ENCODE measurements at places on chromosomes 1 and 21. TPM values are rescaled to one million over a fixed set of nuclear protein-coding genes. Genes with fewer than 3 reads are reported as not detected.

- peak overlapping the region; percentile 92 for H3K27ac ChIP-seq
- peak; percentile 98 for DNase-seq
These were observed 35.5 kb downstream of the AHDC1 start for GRCh38 chr1:27568300-27569087.

DNA sequence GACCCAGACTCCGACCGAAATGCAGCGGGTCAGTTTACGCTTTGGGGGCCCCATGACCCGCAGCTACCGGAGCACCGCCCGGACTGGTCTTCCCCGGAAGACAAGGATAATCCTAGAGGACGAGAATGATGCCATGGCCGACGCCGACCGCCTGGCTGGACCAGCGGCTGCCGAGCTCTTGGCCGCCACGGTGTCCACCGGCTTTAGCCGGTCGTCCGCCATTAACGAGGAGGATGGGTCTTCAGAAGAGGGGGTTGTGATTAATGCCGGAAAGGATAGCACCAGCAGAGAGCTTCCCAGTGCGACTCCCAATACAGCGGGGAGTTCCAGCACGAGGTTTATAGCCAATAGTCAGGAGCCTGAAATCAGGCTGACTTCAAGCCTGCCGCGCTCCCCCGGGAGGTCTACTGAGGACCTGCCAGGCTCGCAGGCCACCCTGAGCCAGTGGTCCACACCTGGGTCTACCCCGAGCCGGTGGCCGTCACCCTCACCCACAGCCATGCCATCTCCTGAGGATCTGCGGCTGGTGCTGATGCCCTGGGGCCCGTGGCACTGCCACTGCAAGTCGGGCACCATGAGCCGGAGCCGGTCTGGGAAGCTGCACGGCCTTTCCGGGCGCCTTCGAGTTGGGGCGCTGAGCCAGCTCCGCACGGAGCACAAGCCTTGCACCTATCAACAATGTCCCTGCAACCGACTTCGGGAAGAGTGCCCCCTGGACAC is 534 bp downstream of the C1orf56 start:
- H3K27ac ChIP-seq = peak overlapping the region; percentile 89
- DNase-seq = peak; percentile 67
- H3K4me3 ChIP-seq = peak overlapping the region; percentile 83
- H3K27me3 ChIP-seq = no peaks in the 10 kb centered on the region

DNA sequence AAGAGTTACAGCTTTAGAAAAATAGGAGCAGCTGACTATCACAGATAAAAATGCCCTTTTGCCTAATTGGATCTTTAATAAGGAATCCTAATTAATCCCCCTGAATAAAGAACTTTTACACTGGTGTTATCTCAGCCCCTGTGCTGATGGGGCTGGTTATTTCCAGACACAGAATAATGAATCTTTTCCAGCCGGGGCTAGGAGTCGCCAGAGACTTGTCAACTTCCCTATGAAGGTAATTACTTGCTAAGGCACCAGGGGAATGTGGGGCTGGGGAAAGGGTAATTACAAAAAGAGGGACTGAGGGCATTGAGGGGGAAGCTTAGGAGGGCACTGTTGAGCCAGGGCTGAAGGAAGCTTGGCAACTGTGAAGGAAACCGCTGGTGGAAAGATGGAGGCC is 34.5 kb downstream of the HMGB4 start:
- no peak for DNase-seq
- H3K27me3 ChIP-seq = no peaks in the 10 kb centered on the region
- no peaks in the 10 kb centered on the region for H3K36me3 ChIP-seq

DNA sequence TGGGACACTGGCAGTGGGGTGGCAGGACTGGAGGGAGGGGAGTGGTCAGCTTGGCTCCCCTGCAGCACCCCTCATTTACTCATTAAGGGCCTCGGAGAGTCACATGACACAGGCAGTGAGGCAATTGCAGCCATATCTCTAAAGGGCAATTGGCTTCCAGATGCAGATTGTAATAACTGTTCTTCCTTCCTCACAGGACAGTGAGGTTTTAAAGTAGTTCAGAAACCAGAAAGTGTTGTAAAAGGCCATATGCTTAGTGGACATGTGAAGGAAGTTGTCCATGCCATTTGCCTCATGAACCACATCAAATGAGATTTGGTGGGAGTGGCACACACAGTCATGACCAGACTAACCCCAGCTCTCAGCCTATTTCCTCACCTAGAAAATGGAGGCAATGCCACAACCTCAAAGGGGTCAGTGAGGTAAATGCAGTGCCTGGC is 11.1 kb downstream of the MTX1 start:
- H3K4me3 ChIP-seq = peak overlapping the region; percentile 45
- H3K27me3 ChIP-seq = no peaks in the 10 kb centered on the region
- H3K27ac ChIP-seq = peak overlapping the region; percentile 1
- DNase-seq = no peak
- H3K36me3 ChIP-seq = no peaks in the 10 kb centered on the region
- no peaks in the 10 kb centered on the region for H3K4me1 ChIP-seq

DNA sequence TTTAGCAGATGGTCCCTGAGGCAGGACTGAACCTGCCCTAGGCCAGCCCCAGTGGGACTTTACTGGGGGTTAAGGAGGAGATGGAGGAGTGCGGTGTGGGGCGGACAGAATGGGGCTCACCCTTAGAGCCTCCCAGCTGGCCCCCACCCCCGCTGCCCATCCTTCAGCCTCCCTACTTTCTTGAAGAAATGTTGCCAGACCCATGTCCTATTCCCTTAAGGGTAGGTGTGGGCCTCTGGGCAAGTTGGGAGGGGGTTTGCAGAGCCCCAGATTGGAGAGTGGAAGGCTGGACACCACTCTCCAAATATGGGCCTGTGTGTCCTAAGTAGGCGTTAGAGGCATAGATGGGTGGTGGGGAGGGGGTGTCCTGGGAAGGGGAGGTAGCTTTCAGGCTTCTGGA is 19.2 kb upstream of the EPS8L3 start:
- no peaks in the 10 kb centered on the region for H3K27me3 ChIP-seq
- H3K27ac ChIP-seq = peak overlapping the region; percentile 83
- H3K4me1 ChIP-seq = peaks cover 6% of the 10 kb centered on the region

GRCh38 chr1:200213392-200213791 is 185.9 kb downstream of the NR5A2 start:
- no peaks in the 10 kb centered on the region for H3K36me3 ChIP-seq
- no peaks in the 10 kb centered on the region for H3K27me3 ChIP-seq
- no peak overlapping the region for H3K27ac ChIP-seq

DNA sequence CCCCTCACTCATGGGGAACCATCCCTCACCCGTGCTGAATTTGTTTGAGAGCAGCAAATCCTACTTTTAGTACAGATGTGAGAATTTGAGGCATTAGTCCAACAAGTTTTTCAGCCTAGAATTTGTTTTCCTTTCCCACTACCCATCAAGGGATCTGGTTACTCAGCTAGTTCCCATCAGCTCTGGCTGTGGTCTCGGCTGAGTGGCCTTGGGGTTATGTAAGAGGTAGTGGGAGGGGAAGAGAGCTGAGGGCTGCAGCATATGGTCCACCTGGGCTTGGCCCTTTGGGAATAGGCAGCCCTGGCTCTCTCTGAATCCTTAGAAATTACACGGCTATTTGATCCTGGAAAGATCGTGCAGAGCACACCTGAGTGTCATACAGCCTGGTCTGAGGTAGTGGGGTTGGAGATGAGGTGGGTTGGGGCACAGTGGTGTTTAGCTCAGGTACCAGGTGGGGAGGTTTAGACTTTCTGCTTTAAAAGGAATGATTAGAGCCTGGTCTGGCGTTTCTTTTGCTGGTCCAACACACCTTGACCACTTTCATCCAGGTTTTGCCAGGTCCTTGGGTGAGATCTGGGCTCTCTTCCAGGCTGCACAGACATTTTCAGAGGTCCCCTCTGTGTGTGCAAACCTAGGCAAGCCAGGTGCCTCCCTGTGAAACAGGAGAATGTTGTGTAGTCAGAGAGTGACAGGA is 4.2 kb downstream of the GSTM4 start:
- no peaks in the 10 kb centered on the region for H3K36me3 ChIP-seq
- H3K27me3 ChIP-seq = no peaks in the 10 kb centered on the region
- DNase-seq = no peak
- H3K27ac ChIP-seq = no peak overlapping the region

DNA sequence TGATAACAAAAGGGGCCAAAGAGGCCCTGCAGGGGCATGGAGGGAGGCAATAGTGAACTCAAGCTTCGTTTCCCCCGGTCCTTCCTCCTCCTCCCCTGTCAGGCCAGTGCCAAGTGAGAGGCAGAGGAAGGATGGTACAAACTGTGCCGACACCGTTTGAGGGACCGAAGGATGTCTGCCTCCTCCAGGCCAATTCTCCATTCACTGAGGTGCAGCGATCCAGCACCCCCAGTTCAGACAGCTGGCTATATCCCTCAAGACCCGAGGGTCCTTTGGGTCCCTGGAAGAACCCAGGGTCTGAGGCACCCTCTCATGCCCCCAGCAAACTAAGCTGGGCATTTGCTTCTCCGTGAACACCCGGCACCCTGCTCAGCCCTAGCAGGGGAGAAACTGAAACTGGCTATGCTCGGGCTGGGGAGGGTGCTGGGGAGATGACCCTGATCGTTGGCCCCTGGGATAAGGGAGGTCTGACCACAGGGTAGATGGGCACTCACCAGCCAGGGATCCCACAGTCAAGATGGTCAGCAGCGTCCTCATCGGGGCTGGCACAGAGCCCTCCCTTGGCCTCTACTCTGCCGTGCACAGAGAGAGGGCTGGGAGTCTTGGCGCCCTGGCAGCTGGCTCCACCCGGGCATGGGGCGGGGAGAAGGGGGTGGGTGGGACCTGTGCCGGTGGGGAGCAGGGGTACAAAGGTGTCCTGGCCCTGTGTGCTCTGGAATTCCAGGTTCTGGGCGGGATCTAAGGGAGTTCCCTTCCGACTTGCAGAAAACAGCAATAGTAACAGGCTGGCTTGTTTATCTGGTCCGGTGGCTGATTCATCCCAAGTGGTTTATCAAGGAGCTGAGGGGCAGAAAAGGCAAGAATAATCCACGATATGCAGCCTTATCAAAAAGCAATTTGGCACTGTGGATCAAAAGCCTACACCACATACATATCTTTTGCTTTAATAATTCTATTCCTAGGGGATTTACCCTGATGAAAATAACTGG is at the start of gene IL22RA1:
IL22RA1 (minus strand) TSS at position 595 of the 989 bp plus-strand sequence; CDS start at position 537, 58 bp downstream.
- H3K36me3 ChIP-seq = no peaks in the 10 kb centered on the region
- H3K4me3 ChIP-seq = peak within 1 kb of the TSS; percentile 59
- peak within 1 kb of the TSS; percentile 31 for H3K27ac ChIP-seq
- no peaks in the 10 kb centered on the region for H3K27me3 ChIP-seq

DNA sequence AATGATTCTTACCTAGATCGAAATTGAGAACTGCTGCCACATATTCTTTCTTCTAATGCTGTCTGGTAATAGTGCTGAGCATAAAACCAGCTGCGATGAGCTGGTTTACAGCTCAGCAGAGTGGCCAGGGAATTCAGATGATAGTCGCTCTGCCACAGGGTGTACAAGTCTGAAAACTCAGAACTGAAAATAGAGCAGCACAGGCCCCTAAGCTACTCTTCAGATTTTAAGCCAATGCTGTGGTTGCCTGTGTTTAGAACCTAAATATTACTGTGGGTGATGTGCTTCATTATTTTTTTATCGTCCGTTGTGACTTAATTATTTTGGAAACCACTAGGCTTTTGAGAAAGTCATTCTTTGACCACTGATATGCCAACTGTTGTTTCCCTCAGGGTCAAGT is 152.0 kb downstream of the ADGRL4 start:
- DNase-seq = no peak
- H3K4me1 ChIP-seq = no peaks in the 10 kb centered on the region
- H3K27me3 ChIP-seq = no peaks in the 10 kb centered on the region

DNA sequence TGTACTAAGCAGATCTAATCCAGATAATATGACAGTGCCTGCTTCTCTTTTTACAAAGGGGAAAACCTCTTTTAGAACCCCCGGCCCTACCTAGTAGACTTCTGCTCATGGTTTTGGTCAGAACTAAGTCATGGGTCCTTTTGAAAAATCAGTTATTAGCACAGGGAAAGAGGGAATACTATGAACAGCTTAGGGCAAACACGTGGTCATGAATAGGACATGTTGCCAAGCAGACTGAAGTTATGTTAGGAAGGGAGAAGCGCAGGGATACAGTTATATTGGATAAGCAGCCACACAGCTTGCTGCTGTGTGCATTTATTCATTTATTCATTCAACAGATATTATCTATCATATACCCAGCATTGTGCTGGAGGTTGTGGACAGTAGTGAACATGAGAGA is 25.3 kb upstream of the IGSF3 start:
- no peak overlapping the region for H3K27ac ChIP-seq
- no peaks in the 10 kb centered on the region for H3K27me3 ChIP-seq
- no peak for DNase-seq
- H3K36me3 ChIP-seq = no peaks in the 10 kb centered on the region
- H3K4me3 ChIP-seq = no peak overlapping the region
- H3K4me1 ChIP-seq = no peaks in the 10 kb centered on the region

DNA sequence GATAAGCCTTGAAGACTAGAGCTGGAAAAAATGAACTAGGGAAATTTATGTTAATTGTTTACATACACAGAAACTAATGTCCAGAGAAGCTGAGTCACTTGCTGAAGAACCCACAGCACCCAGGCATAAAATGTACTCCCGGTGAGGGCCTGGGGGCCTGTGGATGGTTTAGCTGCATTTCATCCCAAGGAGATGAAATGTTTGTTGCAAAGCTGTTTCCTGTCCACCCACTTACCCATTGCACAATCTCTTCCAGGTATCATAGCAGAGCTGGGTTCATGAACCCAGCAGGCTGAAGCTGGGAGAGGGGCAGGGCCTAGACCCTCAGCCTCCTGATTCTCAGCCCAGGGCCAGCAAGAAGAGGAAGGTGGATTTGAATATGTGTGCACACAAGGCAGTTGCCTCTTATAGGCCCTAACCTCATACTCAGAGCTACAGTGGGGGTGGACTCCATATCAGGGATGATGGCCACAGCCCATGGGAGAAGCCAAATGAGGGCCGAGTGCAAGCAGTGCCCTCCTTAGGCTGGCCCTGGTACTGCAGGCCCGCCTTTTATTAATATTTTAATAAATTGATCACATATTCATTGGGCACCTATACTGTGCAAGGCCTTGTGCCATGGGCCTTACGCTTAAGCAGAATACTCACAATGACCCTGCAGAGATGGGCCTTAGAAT is 110.8 kb downstream of the LACTBL1 start:
- no peaks in the 10 kb centered on the region for H3K36me3 ChIP-seq
- H3K27me3 ChIP-seq = no peaks in the 10 kb centered on the region
- no peak overlapping the region for H3K4me3 ChIP-seq

GRCh38 chr1:30912913-30913652 is 4.5 kb upstream of the SDC3 start:
- DNase-seq = peak; percentile 56
- no peaks in the 10 kb centered on the region for H3K36me3 ChIP-seq
- H3K27me3 ChIP-seq = no peaks in the 10 kb centered on the region
- H3K4me3 ChIP-seq = no peak overlapping the region
- no peaks in the 10 kb centered on the region for H3K4me1 ChIP-seq

GRCh38 chr1:196148367-196148970 is 459.8 kb downstream of the KCNT2 start:
- H3K4me3 ChIP-seq = no peak overlapping the region
- H3K27me3 ChIP-seq = no peaks in the 10 kb centered on the region
- no peaks in the 10 kb centered on the region for H3K36me3 ChIP-seq
- H3K4me1 ChIP-seq = no peaks in the 10 kb centered on the region

STYXL2 gene
- 0.33 TPM for total RNA-seq

HIPK1 gene
- total RNA-seq = 66.2 TPM

SH2D1B gene
- total RNA-seq = not detected

SYNC gene
- total RNA-seq = 9.8 TPM

NRAS gene
- 25.6 TPM for total RNA-seq

FAM72D gene
- total RNA-seq = not detected

ADORA1 gene
- total RNA-seq = 14.5 TPM

WASF2 gene
- total RNA-seq = 43.2 TPM

SLC37A1 gene
- total RNA-seq = 18.4 TPM

SLC1A7 gene
- total RNA-seq = not detected

Measured in breast epithelium (tissue), 4 donors.